Astrocyte of the spinal cord (primary cell): ENCODE measurements at places on chromosomes 6 and 20.

DNA sequence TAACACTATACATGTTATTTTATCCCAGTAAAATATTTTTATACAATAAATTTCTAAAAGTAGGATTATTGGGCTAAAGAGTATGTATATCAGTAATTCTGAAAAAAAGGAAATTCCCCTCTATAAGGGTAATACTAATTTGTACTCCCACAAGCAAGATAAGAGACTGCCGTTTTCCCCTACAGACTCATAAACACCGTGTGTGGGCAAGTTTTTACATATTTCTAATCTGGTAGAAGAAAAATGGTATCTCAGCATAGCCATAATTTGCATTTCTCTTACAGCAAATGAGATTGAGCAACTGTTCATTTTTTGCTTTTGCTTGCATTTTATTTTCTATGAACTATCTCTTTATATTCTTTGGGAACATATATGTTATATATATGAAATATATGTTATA lies 26.0 kb upstream of the MYMX start:
- no peak for DNase-seq

GRCh38 chr20:60630609-60631008 lies 621.5 kb upstream of the CDH4 start:
- no peak for DNase-seq

- DNase-seq: no peak
Observed at GRCh38 chr6:19979059-19979458, 141.9 kb downstream of the ID4 start.

GRCh38 chr6:2861060-2861821 lies 19.6 kb upstream of the SERPINB1 start:
- DNase-seq: no peak

- DNase-seq: no peak
Observed at GRCh38 chr20:58403272-58403671, 14.2 kb downstream of the VAPB start.

DNA sequence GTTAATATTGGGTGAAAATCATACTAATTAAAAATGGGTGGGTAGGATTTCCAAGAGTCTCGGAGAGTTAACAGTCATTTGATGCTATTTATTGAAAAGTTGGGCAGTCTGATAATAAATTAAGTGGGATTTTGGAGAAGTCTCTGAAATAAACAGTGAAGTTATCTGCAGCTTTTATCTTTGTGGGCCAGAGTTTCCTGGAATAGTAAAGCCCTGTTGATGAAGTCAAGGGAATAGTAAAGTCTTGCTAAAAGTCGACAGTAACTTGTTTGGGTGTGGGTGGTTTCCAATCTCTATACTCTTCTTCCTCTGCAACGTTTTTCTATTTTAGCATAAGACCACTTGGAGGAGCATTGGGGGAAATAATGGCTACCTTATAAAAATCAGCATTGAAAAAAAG lies 493.6 kb downstream of the EPM2A start:
- DNase-seq: no peak

GRCh38 chr20:10476319-10476724 lies 41.2 kb downstream of the SLX4IP start:
- no peak for DNase-seq

- DNase-seq: no peak
Observed at GRCh38 chr6:20279608-20280287, 67.5 kb upstream of the MBOAT1 start.

DNA sequence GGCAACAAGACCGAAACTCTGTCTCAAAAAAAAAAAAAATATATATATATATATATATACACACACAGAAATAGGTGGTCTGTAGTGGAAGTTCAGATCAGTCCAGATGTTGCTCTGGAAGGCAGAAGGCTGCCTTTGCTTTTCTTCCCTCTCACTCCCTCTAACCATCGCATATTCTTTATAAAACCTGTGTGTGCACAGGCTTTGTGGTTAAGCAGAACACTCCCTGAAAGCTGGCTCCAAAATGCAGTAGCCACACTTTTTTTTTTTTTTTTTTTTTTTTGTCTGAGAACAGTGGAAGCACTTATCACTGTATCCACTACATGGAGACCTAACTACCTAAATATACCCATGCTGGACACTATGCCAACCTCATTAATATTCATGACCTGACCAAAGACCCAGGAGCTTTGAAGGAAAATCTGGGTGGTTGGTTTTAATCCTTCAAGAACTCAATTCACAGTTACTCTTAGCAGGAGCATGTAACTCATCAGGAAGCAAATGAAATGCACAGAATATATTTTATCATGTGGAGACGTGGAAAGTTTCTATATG lies 20.0 kb upstream of the GFOD1 start:
- no peak for DNase-seq

GRCh38 chr20:36017048-36017951 lies 48.9 kb downstream of the CNBD2 start:
- DNase-seq: peak; percentile 53

DNA sequence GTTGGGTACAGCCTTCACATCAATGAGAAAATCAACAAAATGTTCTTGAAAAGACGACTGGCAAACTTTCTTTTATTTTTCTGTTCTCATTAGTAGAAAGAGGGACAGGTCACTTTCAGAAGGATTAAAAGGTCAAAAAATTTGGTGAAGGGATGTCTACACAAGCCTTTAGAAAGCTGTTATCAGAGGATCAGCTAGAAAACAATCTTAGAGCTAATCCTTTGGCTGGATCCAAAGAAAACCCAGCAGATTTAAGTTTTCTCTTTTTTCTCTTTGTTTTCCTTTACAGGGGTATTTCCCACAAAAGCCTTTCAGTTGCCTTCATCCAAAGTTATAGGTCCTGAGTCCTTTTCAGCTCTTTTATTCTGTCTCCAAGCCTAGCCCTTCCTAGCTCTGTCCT lies 57.3 kb upstream of the EDN1 start:
- DNase-seq: no peak

GRCh38 chr20:4569865-4570264 lies 151.8 kb upstream of the PRND start:
- DNase-seq: no peak

- DNase-seq: no peak
Observed at GRCh38 chr6:142612956-142613355, 311.1 kb downstream of the ADGRG6 start.

- no peak for DNase-seq
Observed at GRCh38 chr20:19047040-19047950, 165.1 kb upstream of the SLC24A3 start.

DNA sequence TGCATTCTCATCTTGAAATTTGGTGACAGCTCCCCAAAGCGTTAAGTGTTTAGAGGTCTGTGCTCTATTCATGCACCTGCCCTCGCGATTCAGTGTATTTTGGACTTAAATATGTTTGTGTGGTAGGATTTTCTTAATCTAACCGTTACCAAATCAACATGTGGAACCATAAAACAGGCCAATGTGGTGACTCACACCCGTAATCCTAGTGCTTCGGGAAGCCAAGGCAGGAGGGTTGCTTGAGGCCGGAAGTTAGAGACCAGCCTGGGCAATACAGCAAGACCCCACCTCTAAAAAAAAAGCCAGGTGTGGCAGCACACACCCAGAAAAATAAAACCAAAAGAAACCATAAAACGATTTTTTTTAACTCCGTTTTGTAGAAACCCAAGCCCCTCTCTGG lies 31.5 kb downstream of the PYGB start:
- peak; percentile 36 for DNase-seq

DNA sequence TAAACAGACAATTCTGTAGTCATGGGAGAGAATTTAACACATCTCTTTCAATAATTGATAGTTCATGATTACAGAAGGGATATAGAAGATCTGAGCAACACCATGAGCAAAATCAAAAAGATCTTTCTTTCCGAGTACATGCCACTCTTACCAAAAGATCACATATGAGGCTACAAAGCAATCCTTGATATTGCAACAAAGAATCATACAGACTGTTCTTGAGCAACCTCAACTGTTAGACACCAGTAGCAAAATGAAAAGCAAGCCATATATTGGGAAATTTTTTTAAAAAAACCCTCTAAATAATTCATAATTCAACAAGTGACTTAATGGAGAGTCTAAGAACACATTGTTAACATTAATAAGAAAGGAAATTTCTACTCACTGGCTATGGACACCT lies 3.6 kb upstream of the CD83 start:
- DNase-seq: no peak

DNA sequence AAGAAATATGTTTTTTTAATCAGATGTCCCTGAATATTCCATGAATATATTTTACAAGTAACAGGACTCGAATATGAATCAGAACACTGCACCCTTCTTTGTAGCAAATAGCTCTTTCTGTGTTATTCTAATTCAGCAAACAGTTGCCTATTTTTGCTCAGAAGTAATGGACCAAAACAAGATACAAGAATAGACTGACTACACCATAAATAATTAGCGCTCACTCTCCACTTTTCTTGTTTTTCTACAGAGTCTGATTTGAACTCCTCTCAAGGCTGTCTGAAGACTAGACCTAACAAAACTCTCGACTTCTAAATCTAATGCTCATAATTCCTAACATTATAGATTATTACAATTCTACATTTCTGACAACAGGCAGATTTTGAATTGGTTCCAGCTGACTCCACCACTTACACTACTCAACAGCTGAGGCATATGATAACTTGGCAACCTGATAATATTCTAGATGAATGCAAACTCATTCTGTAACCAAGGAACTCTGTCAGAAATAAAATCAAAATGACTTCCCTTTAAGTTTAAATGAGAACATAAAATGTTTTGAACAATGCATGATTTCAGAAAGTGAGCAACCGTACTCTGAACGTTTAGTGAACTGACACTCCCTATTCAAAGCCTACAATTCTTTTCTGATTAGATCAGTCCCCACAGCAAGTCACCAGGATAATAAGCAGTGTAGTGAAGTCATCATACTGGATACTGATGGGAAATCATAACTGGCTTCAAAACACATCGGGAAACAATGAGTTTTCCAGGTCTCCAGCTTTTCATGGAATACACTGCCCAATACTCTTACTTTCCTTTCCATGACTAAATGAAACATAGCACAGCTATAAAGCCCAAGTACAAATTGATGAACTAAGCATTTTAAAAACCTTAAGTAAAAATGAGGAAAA lies 114.2 kb upstream of the BEND6 start:
- peak; percentile 80 for DNase-seq

DNA sequence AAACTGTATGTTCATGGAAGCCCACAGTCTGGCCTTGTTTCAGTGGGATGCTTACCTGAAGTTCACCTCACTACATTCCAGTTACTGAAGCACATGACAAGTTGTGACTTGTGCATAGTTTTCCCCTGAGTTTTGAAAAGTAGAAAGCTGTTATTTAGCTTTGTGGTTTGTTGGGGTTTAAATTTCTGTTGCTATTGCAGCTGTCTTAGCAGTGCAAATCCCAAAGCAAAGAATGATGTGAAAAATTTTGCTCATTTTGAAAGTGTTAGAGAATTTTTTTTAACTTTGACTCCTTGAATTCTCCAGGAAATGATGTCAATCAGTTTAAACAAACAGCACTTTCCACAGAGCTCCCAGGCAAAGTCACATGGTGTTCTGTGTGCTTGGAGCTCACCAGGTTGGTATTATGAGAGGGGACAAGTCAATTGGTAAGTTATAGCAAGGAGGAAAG lies 268.4 kb downstream of the ADGRG6 start:
- DNase-seq: peak; percentile 74

- no peak for DNase-seq
Observed at GRCh38 chr6:129954749-129955431, 63.5 kb upstream of the L3MBTL3 start.

- no peak for DNase-seq
Observed at GRCh38 chr6:144469144-144469575, 184.0 kb downstream of the UTRN start.

GRCh38 chr6:147910281-147910680 lies 401.8 kb downstream of the SAMD5 start:
- DNase-seq: no peak

- DNase-seq: peak; percentile 67
Observed at GRCh38 chr6:117441824-117442264, 16.1 kb upstream of the ROS1 start.

- peak; percentile 64 for DNase-seq
Observed at GRCh38 chr6:107666084-107666980, 157.8 kb downstream of the SCML4 start.

GRCh38 chr6:55131616-55132015 lies 42.7 kb upstream of the HCRTR2 start:
- no peak for DNase-seq

DNA sequence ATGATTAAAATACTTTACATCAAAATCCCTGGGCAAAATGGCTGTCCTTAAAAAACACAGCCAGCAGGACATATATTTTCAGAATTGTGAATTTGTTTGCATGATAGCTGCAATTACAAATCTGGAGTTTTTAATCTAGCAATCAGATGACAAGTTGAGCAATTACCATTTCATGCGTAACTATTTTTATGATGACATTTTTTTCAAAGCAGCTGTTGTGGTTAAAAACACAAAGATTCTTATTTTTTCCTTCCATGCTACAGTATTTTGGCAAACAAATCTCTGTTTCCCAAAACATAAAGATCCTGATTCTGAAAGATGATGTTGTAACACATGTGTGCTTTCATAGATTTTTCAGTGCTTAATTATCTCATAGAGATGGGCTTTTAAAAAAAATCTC lies 90.2 kb downstream of the PHACTR1 start:
- no peak for DNase-seq

GRCh38 chr6:131561925-131562707 lies 10.9 kb upstream of the ARG1 start:
- no peak for DNase-seq

DNA sequence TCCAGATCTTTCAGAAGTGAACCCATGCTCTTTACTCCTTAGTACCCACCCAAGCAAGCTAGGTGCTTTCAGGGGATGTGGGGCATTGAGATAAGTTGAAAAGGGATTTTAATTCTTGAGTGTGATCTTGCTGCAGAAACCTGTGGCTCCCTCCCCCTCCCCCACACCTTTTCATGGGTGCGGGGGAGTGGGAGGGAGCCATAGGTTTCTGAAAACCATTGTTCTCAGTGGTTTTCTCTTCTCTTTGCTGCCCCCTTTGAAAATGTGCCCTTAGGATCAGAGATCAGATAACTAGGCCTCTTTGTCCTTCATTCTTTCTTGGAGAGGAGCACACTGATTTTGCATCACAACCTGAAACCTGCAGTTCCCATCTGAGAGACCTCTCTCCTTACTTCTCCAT lies 2.4 kb downstream of the PCSK2 start:
- no peak for DNase-seq

GRCh38 chr6:157912326-157912725 lies 69.3 kb upstream of the SYNJ2 start:
- peak; percentile 95 for DNase-seq

DNA sequence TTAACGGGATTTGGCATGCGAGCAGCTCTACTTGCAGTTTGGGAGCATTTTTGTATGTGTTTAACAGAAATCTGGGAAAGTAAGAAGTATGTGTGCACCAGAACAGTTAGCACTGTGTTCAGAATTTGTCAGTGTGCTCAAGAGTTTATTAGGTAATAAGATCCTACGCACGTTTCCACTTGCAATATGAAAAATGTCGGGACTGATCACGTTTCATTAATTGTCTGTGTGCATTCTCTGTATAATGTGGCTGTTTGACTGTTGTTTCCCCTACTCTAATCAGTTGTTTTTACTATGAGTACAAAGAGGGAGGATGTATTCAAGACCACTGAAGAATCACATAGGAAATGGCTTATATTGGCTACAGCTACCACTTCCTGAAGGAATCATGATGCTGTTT lies 349.7 kb upstream of the POU3F2 start:
- no peak for DNase-seq

- DNase-seq: no peak
Observed at GRCh38 chr6:16392010-16392409, 153.6 kb downstream of the GMPR start.

GRCh38 chr6:134295953-134296553 lies 21.9 kb downstream of the SGK1 start:
- DNase-seq: peak; percentile 97

- DNase-seq: no peak
Observed at GRCh38 chr6:91042656-91043055, 455.8 kb upstream of the MAP3K7 start.
